T-helper 17 cell (primary cell): ENCODE measurements at places on chromosomes 12 and 14.

GRCh38 chr14:30906752-30907658 is 32.6 kb downstream of the COCH start:
- DNase-seq, result no peak

GRCh38 chr12:12158858-12159257 is 88.1 kb downstream of the BCL2L14 start:
- DNase-seq, result no peak

DNA sequence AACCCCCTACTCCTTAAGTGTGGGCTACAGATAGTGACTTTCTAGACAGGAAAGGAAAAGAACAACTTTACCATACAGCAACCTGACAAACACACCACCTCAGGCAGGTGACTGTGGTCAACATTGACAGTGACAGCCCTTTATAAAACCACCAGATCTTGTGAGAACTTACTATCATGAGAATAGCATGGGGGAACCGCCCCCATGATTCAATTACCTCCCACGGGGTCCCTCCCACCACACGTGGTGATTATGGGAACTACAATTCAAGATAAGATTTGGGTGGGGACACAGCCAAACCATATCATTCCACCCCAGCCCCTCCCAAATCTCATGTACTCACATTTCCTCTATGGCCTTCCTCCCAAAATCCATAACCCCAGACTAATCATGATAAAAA is 16.3 kb downstream of the OR10P1 start:
- DNase-seq, result no peak

GRCh38 chr14:51248016-51248987 is 8.3 kb downstream of the TMX1 start:
- DNase-seq, result no peak

- no peak for DNase-seq
These were observed 50.7 kb upstream of the MAP1LC3B2 start for GRCh38 chr12:116508145-116509121.

DNA sequence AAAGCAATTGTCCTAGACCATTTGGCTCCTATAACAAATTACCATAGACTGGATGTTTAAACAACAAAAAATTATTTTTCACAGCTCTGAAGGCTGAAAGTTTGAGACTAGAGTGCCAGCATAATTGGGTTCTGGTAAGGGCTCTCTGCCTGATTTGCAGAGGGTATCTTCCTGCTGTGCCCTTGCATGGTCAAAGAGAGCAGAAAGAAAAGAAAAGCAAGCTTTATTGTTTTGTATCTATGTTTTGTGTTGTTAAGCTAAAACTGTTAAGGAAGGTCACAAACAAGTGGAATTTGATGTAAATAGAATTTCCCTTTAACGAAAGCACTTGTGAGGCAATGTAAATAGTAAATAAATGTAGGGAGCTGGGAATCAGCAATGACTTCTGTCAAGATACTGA is 1031.0 kb upstream of the ATXN7L3B start:
- DNase-seq, result no peak

DNA sequence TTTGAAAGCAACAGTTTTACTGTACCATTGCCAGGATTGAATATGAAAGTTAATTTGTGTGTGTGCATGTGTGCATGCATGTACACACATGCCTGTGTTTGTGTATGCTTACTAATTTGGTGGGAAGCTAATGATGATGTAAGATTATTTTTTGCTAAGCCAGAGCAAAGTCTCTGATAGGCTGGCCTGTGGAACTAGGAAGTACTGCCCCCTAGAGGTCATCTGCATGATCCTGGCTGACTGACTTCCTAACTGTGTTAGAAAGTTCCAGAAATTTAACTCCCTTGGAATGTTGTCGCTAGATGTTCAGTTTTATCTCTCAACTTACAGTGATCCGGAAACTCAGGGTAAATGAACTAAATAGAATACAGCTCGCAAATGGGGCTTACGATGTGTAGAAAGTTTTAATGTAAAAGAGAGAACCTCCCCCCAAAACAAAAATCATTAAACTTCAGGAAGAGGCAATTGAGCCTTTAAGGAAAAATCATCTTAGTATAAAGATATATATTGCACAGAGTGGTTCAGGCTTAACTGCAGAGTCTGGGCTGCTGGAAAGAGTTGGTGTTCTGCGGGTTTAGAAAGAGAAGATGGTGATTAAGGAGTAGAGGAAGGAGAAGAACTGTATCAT is 34.3 kb upstream of the SLC38A1 start:
- DNase-seq, result peak; percentile 25

DNA sequence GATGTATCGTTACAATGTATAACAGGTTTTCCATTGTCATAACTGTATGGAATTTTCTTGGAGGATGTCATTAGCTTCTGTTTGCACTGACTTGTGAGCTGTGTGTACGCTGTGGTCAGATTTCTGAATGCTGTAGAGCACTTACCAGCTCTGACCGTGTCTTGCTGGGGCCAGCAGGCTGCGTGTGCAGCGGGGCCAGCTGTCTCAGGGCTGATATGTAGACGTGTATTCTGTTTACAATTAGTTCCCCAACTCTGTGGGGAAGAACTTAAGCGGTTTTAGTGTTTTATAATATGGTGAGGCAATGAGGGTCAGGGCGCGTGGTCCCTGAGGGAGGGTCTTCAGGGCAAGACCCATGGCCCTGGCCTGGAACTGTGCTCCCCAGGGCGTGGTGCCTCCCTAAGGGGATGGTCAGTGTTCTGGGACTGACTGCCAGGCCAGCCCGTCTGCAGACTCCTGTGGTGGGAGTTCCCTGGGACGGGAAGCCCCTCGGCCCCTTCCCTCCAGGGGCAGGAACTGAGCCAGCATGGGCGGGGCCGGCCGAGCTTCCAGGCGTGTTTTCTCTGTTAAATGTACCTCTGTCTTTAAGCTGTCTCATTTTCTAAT is 18.7 kb downstream of the XRCC3 start:
- DNase-seq, result no peak

- no peak for DNase-seq
These were observed 67.4 kb downstream of the PHLDA1 start for GRCh38 chr12:75964150-75964549.

DNA sequence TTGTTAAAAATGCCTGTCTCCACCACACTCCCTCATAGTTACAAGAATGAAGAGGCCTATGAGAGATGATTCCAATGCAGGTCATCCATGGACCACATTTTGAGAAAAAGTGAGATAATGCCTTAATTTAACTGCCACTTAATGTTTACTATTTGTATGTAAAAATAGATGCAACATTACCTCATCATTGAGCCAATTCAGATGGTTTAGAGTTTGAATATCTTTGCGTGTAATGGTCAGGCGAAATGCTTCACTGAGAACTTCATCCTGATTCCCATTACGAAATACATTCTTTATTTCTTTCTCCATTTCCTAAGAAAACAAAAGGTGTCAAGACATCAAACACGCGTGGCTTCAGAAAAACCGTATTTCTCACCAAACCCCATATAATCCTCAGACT is 42.3 kb downstream of the SENP1 start:
- no peak for DNase-seq
